ENCODE measurements at places on chromosomes 1 and 21.
A peak's percentile ranks its signal among the peaks of the same experiment; 100 is the strongest.

DNA sequence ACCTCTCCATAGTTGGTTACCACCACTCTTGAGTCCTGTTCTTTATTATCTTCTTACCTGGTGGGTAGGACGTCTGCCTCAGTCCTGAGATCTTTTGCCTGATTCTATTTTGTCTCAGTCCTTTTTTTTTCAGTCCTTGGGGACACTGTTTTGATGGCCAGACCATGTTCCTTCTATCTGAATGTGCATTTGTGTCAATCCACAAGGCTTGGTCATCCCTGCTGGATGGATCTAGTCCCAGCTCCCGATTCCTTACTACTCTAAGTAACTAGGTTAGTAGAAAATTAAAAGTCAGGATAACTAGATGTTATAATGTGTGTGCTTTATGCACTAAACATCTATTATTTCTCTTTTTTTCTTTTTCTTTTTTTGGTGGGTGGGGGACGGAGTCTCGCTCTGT is 28.1 kb upstream of the AK4 start:
- DNase-seq = peak; percentile 53

- DNase-seq = no peak
Measured at GRCh38 chr1:12326986-12327385, 97.2 kb downstream of the VPS13D start.

- DNase-seq = no peak
Measured at GRCh38 chr21:26934383-26934782, 32.5 kb downstream of the ADAMTS5 start.

GRCh38 chr1:14926229-14926628 is 227.3 kb upstream of the TMEM51 start:
- peak; percentile 31 for DNase-seq

GRCh38 chr1:84688463-84689061 is 1.7 kb downstream of the SSX2IP start:
- no peak for DNase-seq

DNA sequence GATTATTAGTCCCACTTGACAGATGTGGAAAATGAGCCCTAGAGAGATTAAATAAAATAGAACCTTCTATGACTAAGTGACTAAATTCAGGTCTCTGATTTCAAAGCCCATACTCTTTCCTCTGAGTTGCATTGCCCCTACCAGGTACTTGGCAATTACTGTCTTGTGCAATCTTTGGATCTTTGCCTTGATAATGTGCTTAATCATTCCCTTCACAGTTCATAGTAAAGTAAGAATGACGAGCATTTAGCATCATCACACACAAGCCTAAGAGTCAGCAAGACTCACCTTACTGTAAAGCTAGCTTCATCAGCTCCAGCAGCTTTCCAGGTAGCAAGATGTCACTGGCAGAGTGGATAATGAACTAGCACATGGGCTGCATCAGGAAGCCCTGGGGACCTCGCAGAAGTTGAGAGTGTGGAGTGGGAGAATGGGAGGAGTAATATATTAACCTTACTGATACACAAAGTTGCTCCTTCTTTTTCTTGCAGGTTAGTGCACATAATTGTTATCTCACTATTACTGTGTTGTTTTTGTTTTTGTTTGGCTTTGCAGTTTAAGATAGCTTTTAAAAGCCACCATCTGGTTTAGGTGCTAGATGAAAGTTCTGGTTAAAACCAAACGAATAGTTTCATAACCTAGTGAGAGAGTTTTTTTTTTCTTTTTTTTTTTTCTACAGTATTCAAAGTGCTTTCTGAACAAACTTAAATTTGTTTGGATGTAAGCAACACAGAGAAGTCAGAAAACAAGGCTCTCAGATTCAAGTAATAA is 71.8 kb downstream of the PBX1 start:
- DNase-seq = no peak

GRCh38 chr1:211340622-211341507 is 14.2 kb downstream of the TRAF5 start:
- DNase-seq = no peak

- no peak for DNase-seq
Measured at GRCh38 chr1:67514300-67514699, 84.1 kb upstream of the SERBP1 start.

DNA sequence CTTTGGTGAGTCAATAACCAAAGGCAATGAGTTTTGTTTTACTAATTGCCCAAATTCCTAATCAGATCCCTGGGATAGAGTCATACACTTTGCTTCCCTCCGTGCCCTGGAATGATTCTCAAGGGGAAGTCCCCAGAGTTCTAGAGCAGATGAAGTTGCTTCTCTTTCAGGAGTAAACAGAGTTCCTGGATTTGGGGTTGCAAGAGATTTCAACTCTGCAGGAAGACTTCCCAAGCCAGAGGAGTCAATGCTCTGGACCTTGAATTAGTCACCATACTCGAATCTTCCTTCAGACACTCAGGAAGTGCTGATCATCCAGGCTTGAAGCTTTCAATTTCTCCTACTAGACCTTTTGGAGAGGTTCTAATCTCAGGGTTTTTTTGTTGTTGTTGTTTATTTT is 39.6 kb downstream of the FCER1A start:
- no peak for DNase-seq

DNA sequence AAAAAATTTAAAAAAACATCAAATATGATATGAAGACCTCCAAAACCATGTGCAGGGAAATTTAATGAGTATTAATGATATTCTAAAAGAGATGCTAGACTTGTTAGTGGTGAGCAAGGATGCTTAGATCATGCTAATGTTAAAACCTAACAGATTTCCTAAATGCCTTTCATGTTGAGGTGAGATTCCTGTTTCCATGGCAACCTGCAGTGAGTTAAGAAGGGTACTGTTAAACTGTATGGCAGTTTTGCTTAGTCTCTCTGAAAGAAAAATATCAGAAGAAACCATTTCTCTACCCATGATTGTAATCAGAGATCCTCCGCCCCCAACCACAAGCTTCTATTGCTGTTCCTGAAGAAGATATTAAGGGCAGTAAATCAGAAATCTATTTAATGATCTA is 321.6 kb upstream of the LRRC7 start:
- DNase-seq = no peak

DNA sequence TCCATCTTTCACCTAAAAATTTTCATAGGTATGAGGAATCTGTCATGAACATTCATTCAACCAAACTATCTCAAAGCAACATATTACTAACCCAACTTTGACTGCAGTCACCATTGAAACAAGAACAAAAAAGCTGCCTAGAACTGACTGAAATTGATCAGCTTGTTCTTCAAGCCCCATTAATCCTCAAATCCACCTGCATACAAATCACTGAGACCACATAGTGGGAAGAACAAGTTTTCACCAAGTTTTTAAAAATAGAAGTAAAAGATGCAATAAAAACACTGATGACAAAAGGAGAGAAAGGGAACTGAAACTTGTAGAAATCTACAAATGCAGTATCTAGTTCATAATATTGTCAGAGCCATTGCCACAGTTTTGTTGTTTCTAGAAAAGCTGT is 6.1 kb downstream of the SORT1 start:
- DNase-seq = no peak

DNA sequence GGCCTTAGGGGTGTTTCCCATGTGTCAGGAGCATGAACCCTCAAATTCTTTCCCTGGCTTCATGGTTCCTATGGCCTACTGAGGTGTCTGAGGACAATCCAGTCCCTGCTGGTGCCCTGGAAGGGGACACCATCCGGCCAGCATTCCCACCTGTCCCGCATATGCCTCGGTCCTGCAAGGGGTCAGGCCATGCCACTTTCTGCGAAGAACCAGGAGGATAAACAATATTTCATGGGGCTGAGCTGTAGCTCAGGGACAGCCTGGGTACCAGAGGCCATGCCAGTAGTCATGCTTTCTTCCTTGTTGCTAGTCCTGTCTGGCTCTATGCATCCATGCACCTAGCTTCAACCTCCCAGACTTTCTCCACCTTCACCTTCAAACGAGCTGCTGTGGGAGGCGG is 123.6 kb downstream of the MRPS6 start:
- DNase-seq = no peak

DNA sequence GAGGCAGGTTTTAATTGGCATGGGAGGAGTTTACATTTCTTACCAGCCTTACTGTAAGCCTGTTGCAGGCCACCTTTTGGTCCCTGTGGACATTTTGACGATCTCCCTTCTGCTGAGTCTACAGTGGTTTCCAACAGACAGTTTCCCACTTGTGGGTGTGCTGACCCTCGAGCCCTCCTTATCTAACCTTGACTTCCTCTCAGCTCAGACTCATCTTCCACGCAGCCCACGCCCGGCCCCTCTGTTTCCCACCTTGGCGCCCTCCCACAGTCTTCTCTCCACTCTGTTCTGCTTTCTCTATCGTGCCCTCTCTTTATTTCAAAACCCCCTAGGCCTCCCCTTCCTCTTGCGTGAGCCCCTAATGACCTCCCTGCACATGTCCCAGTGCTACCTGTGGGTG is 6.1 kb upstream of the ARL8A start:
- no peak for DNase-seq

DNA sequence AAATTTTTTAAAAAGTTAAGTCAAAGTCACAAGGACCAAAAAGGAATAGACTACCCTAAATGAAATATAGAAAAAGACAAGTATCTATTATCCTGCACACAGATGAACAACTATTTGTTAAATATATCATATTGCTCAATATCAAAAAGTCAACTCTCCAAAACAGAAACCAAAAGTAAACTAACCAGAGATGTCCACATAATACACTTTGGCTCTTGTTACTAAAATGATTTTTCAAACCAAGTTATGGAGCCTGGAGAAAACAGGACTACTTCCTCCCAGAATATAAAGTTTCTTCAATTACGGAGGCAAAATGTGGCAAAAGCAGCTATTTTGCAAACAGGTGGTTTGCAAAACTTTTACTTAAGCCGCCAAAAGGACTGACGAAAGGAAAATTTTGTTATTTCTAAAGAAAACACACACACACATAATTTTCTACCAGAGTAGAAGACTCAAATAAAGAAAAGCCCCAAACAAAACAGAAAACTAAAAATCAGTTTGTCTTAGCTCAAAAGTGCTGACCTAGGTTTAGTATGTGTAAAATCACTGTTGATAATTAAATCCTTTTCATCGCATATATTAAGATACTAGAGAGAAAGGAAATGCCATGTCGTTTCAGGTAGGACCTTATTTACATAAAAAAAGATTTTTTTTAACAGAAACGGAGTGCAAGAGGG is 1.1 kb downstream of the DPYD start:
- peak; percentile 19 for DNase-seq

- DNase-seq = no peak
Measured at GRCh38 chr1:200376528-200376927, 33.3 kb downstream of the ZNF281 start.

DNA sequence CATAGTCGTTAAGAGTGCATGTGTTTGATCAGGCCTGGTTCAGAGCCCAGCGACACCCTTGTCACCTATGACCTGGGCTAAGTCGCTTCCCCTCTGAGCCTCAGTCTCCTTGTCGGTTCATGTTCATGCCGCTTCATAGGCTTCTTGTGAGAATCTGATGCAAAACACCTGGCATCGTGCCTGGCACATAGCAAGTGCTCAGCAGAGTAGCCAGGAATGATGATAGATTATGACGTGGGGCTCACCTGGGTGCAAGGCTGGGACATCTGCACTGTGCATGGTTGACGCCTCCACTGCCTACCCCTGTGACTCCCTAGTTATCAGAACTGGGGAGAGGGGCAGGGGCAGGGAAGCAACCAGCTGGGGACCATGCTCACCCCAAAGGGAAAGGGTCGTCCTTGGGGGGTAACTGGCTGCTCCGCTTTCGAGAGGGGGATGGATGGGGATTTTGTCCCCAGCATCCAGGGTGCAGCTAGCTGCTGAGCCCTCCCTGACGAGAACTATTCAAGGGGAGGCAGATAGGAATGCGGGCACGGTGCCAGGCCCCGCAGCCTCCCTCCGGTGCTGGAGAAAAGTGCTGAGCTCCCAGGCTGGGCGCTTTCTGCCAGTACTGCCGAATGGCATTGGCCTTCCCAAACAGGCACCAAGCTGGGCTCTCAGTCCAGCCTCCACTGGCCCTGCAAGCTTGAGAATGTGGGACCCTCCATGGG is 9.3 kb downstream of the EFHD2 start:
- peak; percentile 37 for DNase-seq

DNA sequence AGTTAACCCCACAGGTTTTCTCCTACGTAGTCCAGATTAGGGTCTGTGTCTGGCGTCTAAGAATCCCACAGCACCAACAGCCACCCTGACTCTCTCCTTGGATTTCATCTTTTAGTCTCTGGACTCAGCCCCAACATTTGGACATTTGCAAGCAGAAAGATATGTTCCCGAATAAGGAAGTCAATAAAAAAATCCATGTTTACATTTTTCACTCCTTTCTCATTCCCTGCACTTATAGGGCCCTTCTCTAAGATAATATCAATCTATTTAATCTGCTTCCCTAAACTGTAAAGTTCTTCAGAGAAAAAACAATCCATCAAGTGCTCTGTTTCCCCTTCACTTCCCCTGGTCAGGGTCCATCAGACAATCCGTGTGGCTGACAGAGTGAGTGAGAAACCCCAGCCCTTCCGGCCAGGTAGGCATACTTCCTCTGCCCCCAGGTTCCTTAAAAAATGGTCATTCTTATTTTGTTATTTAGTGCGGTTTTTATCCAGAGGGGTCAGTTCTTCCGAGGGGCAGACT is 105.9 kb upstream of the CDC42BPA start:
- DNase-seq = peak; percentile 35

DNA sequence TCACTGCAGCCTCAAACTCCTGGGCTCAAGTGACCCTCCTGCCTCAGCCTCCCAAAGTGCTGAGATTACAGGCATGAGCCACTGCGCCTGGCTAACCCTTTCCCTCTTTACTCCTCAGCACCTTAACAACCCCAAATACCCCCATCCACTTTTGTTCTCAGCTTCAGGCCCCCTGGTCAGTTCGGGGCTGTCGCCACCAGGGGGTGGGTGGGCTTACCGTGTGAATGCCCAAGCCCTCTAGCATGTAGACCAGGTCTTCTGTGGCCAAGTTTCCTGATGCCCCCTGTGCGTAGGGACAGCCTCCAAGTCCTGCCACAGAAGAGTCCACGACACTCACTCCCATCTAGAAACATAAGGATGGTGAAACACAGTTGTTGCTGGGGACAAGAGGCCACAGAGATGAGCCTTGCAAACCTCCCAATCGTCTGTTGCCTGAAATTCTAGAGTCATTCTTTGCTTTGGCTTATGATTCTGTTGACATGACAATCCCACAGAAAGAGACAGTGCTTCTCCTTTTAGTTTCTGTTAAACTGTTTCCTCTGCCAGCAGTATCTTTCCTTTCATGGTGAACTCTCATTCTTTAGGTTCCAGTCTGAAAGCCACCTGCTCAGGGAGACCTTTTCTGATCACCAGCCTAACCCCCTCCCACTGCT is 3.8 kb upstream of the GALE start:
- DNase-seq = no peak

- no peak for DNase-seq
Measured at GRCh38 chr1:177137814-177138213, 26.7 kb downstream of the ASTN1 start.

DNA sequence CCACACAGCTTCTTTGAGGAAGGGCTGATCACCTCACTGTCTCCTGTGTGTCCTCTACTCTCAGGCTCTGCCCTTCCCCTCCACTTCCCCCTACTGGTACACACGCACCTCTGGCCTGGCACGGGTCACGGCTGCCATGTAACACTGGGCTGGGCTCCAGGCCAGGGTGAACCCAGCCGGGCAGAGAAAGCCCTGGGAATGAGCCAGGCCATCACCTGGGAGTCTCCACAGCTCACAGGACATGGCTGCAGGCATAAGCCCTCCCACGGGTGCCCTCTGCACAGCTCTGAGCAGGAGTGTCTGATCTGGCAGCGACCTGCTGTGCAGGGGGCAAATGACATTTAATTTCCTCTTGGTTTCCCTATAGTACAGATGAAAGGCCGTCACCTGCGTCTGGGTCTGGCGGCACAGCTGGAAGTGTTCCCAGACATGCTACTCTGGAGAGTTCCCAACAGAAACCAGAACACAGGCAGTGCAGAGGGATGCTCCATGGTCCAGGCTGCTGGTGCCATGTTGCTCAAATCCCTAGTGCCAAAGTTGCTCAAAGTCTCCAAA is 61.2 kb downstream of the ERI3 start:
- DNase-seq = no peak

GRCh38 chr1:73887412-73887811 is 310.6 kb downstream of the LRRIQ3 start:
- DNase-seq = no peak
